ENCODE measurements at places on chromosomes 3 and 15.

GRCh38 chr15:45449916-45450867, 71.8 kb upstream of the GATM start:
- no peak for DNase-seq

- no peak for DNase-seq
These were observed 6.7 kb downstream of the ADPRH start for GRCh38 chr3:119585856-119586570.

- no peak for DNase-seq
These were observed 75.1 kb downstream of the CLDN11 start for GRCh38 chr3:170493712-170494182.

DNA sequence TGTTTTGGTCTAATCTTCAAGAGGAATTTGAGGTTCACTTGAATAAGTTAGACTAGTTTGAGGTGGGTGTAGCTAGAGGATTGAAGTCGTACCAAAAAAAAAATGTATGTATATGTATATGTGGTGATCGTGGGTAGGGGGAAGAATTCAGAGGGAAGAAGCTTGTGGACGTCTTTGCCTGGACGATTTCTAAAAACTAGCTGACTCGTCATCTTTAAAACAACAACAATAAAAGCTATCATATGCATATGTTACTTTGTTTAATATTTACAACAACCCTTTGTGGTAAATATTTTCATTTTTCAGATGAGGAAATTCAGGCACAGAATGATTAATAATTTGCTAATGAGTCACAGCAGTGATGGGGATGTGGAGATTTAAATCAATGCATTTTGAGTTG, 18.1 kb downstream of the RNF111 start:
- DNase-seq, result no peak

DNA sequence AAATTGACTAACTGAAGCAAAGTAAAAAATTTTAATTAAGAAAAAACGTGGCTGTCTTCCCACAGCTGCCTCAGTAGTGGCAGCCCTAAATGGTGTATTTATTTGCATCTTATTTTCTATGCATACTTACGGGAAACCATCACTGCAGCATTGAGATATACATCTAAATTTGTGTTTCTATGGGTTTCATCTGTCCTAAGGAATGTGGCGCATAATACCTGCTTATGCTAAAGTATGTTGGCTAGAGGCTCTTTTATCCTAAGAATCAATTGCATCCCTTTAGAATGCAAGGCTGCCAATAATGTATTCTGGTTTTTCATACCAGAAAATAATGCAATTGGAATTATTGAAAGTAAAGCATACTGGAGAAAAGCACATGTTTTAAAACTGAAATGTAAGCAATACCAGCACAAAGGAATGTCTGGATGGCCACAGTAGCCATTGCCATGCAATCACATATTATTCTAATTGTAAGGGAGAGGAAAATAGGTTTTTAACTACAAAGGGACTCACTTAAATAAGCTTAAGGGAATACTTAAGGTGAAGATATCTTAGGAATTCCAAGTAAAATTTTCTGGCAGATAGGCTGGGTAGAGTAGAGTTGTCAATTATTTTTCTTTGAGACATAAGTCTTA, 834.5 kb upstream of the NECTIN3 start:
- no peak for DNase-seq

GRCh38 chr15:79090487-79091203, at the start of gene RASGRF1:
RASGRF1 (minus strand) TSS chr15:79090780; CDS start chr15:79090498, 282 bp downstream.
- no peak for DNase-seq

DNA sequence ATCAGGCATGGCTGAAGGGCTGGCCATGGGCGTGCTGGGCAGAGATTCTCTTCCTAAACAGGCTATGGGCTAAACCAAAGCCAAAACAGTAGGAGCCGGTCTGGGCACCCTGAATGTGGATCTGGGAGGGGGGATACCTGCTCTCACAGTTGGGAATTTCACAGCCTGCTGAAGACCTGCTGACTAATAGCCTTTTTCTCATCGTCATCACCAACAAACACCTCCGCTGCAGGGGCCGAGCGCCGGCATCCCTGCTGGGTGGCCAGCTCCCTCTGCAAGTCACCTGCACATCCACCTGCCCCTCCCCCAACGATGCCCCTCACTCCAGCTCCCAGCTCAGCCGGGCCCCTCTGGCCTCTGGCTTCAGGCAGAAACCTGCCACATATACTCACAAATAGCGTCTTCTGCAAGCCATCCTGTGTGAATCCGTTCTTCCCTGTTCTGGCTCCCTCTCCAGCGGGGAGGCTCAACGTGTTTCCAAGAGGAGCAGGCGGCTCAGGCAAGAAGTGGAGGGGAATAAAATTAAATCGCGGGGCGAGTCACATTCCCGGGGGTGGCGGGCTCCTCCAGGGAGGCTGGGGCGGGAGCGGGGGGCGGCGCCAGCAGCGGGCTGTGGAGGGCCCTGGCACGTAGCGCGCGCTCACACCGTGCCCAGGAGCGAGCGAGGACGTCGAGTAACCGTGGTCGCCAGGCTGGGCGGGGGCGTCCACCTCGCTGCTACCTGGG, 466 bp downstream of the IQSEC1 start:
- no peak for DNase-seq

- DNase-seq, result no peak
These were observed 127.5 kb downstream of the PLD1 start for GRCh38 chr3:171682743-171683142.

GRCh38 chr15:39213385-39213840, 367.5 kb upstream of the THBS1 start:
- no peak for DNase-seq

- DNase-seq, result no peak
These were observed 69.3 kb upstream of the RPL35A start for GRCh38 chr3:197880491-197881269.

DNA sequence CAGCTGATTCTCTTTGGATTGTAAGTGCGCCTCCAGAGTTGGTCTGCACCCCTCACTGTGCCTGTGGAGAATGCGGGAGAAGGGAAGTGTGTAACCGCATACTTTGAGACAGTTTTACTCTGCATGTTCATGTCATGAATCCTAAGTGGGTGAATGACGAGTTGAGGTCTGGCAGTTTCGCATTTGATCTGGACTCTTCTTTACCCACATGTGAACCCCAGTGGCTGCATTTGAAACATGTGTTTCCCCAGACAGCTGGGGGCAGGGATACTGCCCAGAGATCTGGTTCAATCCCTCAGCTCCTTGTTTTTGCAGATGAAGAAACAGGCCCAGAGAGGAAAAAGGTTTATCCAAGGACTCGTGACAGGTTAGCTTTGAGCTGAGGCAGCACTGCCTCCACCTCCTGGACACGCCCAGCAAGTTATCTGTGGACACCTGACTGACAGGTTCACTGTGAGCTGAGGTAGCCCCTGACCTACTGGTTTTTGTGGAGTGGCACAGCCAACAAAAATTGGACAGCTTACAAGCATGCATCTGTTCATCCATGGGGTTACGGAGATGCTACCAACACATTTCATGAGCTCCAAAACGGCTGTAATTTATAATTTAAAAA, 207.3 kb downstream of the XXYLT1 start:
- no peak for DNase-seq

- DNase-seq, result no peak
These were observed 263.8 kb downstream of the TBC1D5 start for GRCh38 chr3:17478673-17479072.

- DNase-seq, result no peak
These were observed 61.1 kb downstream of the GRIP2 start for GRCh38 chr3:14478956-14479550.

DNA sequence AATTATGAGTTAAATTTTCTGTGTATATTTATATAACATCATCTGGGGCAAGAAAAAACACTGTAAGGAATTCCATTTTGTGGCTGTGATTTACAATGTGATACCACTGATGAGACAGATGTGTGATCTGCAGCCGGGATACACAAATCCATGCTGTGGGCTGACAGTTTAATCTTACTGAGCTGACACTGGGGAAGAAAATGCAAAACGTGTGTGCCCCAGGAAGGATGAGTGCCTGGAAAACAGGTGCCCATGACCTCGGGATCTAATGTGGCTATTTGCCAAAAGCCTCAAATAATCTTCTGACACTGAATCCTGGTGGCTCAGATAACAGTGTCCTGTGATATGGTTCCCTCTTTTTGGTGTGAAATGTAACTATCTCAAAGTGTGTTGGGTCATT, 10.5 kb downstream of the MYRIP start:
- DNase-seq, result no peak

DNA sequence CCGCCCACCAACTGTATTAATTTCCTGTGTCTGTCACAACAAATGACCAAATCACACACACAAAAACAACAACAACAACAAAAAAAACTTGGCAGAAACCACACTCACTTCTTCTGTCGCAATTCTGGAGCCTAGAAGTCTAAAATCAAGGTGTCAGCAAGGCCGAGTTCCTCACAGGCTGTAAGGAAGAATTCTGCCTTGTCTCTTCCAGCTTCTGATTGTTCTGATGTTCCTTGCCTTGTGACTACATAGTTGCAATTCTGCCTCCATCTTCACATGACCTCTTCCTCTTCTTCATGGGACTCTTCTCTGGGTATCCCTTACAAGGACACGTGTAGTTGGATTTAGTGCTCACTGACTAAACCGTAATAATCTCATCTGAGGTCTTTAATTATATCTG, 61.4 kb downstream of the IL12A start:
- DNase-seq, result no peak

DNA sequence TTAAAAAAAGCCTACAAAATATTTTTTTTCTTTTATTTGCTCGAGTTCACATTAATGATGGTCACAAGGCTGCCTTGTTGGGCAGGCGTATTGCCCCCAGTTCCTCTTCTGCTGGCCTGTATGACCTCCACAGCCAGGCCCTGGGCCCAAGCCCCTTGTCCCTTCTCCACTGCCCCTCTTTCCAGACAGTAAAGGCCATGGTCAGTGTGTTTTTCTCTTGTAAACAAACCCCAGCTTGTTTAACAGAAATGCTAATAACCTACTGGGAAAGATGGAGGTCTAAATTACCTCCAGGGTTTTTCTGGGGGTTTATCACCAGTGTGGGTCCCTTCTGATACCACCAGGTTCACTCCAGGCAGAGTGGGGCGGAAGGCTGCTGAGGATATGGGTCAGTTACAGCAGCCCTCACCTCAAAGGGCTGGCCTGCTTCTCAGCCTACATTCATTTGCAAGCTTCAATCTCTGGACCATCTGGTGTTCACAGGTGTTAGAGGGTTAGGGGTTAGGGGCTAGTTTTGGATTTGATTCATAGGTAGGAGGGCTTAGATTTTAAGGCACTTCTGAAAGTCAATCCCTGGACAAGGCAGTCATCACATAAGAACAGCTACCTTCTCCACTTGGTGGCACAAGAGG, 2.0 kb upstream of the MANF start:
- DNase-seq, result no peak

- no peak for DNase-seq
These were observed 28.4 kb downstream of the KAT2B start for GRCh38 chr3:20068512-20069177.

- no peak for DNase-seq
These were observed 6.9 kb downstream of the TSC22D2 start for GRCh38 chr3:150414959-150415358.

DNA sequence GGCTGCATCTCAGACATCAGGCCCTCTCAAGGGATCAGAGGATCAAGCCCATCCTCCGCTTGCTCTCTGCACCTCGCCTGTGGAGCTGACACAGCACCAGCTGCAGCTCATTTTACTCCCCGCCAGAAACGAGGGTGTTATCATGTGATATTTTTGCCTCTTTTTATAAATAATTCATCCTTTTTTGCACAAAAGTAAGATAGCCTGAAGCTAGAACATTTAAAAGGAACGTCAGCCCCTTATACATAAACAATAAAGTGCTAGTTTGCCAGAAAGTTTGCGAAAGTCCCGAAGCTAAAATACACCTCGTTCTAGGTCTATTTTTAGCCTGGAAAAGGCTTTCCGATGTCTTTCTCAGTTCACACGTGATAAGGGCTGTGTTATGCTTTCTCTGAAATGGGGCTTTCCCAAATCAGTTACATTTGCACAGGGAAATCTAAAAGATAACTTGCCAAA, 9.6 kb upstream of the FAM174B start:
- no peak for DNase-seq

DNA sequence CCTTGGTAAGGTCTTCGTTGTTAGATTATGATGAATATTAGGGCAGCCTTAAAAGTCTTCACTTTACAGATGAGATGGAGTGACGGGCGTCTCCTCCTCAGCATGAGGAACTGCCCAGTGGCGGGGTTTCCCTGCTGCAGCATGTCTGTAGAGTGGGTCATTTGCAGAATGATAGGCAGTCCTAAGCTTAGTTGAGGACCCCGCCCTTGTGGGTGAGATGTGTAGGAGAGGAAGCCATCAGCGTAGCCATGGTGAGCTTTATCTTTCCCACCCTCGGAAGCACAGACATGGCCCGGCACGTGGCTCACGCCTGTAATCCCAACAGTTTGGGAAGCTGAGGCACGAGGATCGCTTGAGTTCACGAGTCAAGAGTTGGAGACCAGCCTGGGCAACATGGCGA, 877 bp downstream of the NIT2 start:
- no peak for DNase-seq

GRCh38 chr15:40287505-40287904, 4.6 kb upstream of the ANKRD63 start:
- no peak for DNase-seq

DNA sequence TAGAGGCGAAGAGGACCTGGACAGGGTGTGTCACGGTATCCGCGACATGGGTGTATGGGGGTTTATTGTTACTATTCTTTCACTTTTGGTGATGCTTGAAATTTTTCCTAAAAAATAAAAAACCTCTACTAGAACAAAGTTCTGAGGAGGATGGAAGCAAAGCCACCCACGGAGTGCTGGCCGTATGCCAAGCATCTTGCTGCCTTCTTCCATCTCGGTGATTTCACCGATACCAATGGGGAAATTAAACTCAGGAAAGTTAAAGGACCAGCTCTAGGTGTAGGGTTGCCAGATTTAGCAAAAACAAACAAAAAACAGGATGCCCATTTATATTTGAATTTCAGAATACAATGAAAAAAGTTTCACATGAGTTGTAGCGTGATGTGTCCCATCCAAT, 33.9 kb downstream of the SMAD6 start:
- DNase-seq, result no peak

GRCh38 chr3:145735631-145736030, 425.4 kb downstream of the PLOD2 start:
- no peak for DNase-seq

- no peak for DNase-seq
These were observed 56.0 kb downstream of the RPLP1 start for GRCh38 chr15:69508659-69509058.

- DNase-seq, result no peak
These were observed 113.4 kb downstream of the ASB7 start for GRCh38 chr15:100715571-100716455.

DNA sequence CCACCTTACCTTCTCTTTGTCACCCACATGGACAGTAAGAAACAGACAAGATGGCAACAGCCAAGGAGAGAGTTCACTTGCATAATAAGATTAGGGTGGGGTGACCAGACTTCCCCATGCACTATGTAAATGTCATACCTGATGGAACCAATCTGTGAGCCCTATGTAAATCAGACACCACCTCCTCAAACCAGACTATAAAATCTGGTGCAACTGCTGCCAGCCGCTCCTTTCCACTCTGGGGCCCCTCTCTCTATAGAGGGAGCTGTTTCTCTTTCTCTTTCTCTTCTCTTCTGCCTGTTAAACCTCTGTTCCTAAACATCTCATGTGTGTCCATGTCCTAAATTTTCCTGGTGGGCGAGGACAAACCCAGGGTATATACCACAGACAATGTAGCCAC, 405.5 kb upstream of the CNTN4 start:
- DNase-seq, result no peak

- no peak for DNase-seq
These were observed 736.5 kb upstream of the CFAP20DC start for GRCh38 chr3:59786374-59786773.

- no peak for DNase-seq
These were observed at the start of gene PLA2G4E for GRCh38 chr15:42020713-42021273. PLA2G4E (minus strand) TSS chr15:42021042; CDS start chr15:42021030, 12 bp downstream.
